Activated CD4-positive, alpha-beta T cell treated with anti-CD3 and anti-CD28 coated beads for 36 hours (primary cell): ENCODE measurements at places on chromosomes 4 and X. TPM values are rescaled to one million over a fixed set of nuclear protein-coding genes. Genes with fewer than 3 reads are reported as not detected.

Gene GAGE13
- total RNA-seq: not detected

DNA sequence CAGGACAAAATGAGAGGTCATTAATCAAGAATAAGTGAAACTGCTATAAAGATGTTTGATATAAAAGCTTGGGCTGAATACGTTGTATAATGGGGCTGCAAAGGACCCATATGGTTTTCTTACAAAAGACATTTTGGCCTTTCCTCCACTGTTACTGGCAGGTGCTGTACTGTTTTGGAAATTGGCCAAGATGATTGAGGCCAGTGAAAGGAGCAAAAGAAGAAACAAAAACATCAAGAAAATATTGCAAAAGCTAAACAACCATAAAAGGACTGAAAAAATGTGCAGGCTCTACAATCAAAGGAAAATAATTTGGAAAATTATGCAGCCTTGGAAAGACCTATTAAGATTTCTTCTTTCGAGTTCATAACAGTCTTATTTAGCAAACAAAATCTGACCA, 222.2 kb upstream of the PPP1R2C start:
- no peak for DNase-seq
- no peaks in the 10 kb centered on the region for H3K36me3 ChIP-seq
- H3K4me3 ChIP-seq: no peak overlapping the region
- H3K4me1 ChIP-seq: peaks cover 1% of the 10 kb centered on the region
- no peaks in the 10 kb centered on the region for H3K27me3 ChIP-seq
- H3K27ac ChIP-seq: no peak overlapping the region

DNA sequence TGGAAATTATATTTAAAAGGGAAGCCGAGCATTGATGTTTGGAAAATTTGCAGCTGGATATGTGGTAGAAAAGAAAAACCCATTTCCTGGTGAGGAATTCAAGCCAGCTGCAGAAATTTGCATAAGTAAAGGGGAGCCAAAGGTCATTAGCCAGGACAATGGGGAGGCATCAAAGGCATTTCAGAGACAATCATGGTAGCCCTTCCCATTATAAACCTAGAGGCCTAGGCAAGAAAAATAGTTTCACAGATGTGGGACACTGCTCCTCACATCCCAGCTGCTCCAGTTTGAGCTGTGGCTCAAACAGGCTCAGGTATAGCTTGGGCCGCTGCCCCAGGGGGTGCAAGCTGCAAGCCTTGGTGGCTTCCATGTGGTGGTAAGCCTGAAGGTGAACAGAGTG, 35.8 kb downstream of the NAP1L3 start:
- no peak overlapping the region for H3K27ac ChIP-seq
- no peaks in the 10 kb centered on the region for H3K36me3 ChIP-seq
- peaks cover 3% of the 10 kb centered on the region for H3K27me3 ChIP-seq
- H3K4me1 ChIP-seq: no peaks in the 10 kb centered on the region
- DNase-seq: no peak

DNA sequence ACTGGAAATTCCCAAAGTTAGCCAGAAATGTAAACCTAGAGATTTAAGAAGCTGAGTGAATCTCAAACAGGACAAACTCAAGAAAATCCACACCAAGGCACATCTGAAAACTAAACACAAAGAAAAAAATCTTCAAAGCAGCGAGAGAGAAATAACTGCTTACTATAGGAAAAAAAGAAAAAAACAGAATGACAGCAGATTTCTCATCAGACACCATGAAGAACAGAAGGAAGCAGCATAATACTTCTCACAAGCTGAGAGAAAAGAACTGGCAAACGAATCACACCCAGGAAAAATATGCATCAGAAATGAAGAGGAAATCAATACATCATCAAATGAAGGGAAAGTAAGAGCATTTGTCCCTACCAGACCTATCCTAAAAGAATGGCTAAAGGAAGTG, 236.3 kb upstream of the ADAMTS3 start:
- no peak overlapping the region for H3K4me3 ChIP-seq
- no peak for DNase-seq
- no peak overlapping the region for H3K27ac ChIP-seq
- no peaks in the 10 kb centered on the region for H3K4me1 ChIP-seq
- no peaks in the 10 kb centered on the region for H3K36me3 ChIP-seq
- H3K27me3 ChIP-seq: peaks cover 4% of the 10 kb centered on the region

GRCh38 chrX:113726898-113727297, 857.0 kb upstream of the HTR2C start:
- H3K4me3 ChIP-seq: no peak overlapping the region
- no peak for DNase-seq
- H3K27me3 ChIP-seq: no peaks in the 10 kb centered on the region
